Immature natural killer cell (primary cell): ENCODE measurements at places on chromosomes 6 and 20.

GRCh38 chr20:18545566-18545965 is 21.7 kb upstream of the SMIM26 start:
- DNase-seq, result no peak

- no peak for DNase-seq
Measured at GRCh38 chr6:93088621-93089501, 330.5 kb downstream of the EPHA7 start.

DNA sequence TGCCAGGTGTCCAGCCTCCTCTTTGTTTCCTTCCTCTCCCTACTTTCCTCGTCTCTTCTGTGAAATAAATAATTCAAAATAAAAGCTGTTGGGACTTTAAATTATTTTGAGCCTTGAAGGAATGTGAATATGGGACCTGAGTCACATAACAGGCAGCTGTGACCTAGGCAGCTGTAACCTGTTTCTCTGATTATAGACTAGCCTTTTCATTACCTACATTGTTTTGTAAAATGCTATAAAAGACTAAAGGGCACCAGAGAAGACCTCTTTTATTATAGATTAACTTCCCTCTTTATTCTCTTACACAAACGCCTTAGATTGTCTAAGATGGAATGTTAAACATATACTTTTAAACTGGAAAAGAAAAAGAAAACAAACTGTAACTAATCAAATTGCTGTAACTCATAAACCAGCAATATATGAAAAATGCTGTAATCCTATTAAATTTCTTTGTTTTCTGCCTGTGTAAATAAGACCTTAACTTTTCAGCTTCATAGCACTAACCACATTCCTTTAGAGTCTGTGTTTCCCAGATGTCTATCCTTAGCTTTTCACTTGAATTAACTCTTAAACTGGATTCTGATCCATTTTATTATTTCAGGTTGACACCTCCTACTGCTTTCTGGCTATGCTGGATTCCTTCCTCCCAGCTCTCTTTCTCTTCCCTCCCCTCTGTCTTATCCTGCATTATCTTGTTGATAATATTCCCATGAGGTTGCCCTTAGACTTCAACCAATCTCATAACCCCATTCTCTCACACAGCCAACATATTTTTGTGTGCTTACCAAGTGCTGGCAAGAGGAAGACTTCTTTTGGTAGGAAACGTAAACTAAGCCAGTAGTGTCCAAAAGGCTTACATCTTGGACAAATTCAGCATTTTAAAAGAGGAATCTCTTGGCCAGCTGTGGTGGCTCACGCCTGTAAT is 69.2 kb downstream of the TPD52L1 start:
- no peak for DNase-seq

DNA sequence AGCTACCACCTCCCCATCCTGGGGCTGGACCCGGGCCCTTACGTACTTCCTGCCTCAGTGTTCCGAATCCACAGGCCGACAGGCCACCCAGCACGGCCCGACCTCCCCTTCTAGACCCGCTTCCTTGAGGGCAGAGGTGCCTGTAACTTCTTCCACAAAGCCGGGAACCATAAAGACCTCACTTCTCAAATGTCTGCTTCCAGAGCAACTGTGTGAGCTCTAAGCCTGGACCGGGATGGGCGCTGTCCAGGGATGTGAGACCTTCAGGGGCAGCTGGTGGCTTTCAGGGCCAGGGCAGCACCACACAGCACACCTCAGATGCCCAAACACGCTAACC is 9.3 kb downstream of the SLC2A4RG start:
- DNase-seq, result no peak

DNA sequence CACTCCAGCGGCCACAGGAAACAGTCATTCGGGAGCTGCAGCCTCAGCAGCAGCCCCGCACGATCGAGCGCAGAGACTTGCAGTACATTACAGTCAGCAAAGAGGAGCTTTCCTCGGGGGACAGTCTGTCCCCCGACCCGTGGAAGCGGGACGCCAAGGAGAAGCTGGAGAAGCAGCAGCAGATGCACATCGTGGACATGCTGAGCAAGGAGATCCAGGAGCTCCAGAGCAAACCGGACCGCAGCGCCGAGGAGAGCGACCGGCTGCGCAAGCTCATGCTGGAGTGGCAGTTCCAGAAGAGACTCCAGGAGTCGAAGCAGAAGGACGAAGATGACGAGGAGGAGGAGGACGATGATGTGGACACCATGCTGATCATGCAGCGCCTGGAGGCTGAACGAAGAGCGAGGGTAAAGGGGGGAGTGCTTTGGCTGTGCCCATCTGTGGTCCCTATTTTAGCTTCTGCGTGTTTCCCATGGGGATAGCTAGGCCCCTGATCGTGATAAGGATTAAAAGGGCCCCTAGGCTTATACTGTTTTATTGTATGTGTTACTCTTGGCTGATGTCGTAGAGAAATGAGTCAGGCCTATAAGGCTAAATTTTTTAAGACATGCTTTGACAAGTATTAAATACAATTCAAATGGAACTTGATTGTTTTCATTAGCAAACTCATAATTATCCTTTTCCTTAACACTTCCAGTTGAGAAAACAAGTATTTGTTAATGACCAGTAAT is 45.5 kb upstream of the KIF25 start:
- DNase-seq, result no peak

GRCh38 chr6:136155191-136155590 is 94.9 kb downstream of the MTFR2 start:
- no peak for DNase-seq

DNA sequence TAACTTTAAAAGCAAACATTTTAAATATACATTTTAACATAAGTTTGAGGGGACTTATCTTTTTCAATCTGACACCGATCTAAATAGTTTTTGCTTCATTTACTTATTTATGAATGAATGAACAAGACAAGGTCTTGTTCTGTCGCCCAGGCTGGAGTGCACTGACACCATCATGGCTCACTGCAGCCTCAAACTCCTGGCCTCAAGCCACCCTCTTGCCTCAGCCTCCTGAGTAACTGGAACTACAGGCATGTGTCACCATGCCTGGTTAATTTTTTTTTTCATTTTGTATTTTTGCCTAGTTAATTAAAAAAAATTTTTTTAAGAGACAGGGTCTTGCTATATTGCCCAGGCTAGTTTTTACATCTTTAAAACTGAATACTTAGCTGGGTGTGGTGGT is 25.4 kb downstream of the FBXO9 start:
- no peak for DNase-seq
